Frontal cortex (tissue), 4 donors: ENCODE measurements at places on chromosomes 5 and 9. TPM values are rescaled to one million over a fixed set of nuclear protein-coding genes. Genes with fewer than 3 reads are reported as not detected.

Gene IFNA2
- not detected for total RNA-seq

Gene GRM6
- total RNA-seq: under 0.01 TPM

Gene C5orf52
- not detected for total RNA-seq

Gene SLC25A48
- total RNA-seq: 1.2 TPM

Gene IL4
- not detected for total RNA-seq

DNA sequence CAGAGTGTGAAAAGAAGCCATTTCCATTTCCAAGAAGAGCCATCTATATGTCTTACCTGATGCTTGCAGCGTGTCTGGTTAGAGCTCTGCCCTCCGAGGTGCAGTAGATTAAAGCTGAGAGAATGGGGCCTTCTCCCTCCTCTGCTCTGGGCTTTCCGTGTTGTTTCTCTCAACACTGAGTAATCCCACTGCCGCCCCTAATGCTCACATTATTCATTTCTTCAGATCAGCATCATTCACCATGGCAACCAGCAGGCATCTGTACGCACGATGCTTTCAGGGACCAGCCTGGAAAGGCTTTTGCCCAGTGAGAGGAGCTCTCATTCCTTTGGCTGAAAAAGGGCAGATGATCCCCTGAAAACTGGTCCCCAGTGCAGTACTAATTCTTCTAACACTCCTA, 79.6 kb downstream of the CYFIP2 start:
- no peak for DNase-seq

- no peak for DNase-seq
These were observed 814.5 kb downstream of the MTRR start for GRCh38 chr5:8683496-8683895.

- no peak for DNase-seq
These were observed 184.6 kb downstream of the AP3B1 start for GRCh38 chr5:78109891-78110324.

GRCh38 chr5:168449166-168449565, 37.1 kb upstream of the RARS1 start:
- DNase-seq: no peak

DNA sequence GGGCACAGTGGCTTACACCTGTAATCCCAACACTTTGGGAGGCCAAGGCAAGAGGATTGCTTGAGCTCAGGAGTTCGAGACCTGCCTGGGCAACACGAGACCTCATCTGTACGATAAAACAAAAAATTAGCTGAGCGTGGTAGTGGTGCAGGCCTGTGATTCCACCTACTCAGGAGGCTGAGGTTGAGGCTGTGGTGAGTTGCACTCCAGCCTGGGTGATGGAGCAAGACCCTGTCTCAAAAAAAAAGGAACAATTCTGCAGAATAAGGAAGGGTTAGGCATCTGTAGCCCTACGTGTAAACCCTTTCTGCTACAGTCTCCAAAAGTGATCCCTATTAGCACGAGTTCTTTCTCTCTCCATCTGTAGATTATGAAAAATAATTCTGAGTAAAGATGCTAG, 19.9 kb downstream of the CDC26 start:
- DNase-seq: no peak

DNA sequence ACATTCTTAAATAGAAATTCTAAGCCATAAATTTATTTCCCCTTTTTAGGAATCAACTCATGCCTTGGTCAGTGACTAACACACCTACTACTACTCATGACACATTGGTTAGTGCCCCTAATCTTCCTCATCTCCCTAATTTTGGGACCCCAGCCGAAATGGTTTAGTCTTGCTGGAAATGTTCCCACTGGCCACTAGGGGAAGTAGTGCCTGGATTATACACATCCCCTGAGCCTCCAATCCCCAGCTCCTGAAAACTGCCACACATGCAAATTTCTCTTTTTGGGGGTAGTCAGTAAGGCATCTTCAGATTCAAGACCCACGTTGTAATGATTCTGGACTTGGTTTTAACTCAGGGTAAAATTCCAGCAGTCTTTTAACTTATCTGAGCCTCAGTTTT, 79.8 kb downstream of the HSD17B3 start:
- DNase-seq: no peak
